ENCODE measurements at places on chromosomes 16 and 17.

- DNase-seq: no peak
These were observed 432.2 kb upstream of the KIF2B start for GRCh38 chr17:53390575-53390974.

- peak; percentile 83 for DNase-seq
These were observed 1.8 kb downstream of the GJD3 start for GRCh38 chr17:40362696-40363110.

- DNase-seq: no peak
These were observed 544.5 kb upstream of the CDH11 start for GRCh38 chr16:65666132-65666941.

GRCh38 chr16:30793508-30794069 is 6.6 kb upstream of the ZNF629 start:
- DNase-seq: no peak

DNA sequence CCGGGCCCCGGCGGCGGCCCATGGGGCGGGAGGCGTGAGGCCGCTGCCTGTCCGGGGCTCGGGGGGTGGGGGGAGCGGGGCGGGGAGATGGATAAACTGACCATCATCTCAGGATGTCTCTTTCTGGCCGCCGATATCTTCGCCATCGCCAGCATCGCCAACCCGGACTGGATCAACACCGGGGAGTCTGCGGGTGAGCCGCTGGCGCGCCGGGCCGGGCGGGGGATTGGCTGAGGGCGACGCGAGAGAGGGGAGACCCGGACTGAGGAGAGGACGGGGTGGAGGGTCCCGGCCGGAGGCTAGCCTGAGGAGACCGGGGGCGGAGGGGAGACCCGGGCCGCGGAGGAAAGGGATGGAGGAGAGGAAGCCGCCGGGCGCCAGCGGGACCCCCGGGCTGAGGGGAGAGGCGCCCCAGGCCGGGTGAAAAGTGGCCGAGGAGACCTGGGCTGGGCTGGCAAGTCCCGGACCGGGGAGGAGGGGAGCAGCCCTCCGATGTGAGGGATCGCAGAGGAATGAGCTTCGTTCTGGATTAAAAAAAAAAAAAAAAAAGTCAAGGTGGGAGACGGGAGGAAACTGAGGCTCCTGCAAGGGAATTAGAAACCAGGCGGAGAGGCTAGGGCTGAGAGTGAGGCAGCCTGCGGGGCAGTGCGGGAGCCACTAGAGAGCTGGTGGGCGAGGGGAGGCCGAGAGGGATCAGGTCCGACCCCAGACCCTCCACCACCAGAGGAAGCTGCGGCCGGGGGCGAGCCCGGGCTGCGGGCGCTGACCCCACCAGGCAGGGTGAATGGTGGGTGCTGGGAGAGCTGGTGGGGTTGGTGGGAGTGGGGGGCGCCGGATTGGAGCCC is 526 bp downstream of the MOSMO start:
- DNase-seq: no peak

- DNase-seq: no peak
These were observed 123.9 kb downstream of the PRKCB start for GRCh38 chr16:23959752-23960072.

- DNase-seq: no peak
These were observed 11.9 kb downstream of the TMEM170A start for GRCh38 chr16:75452464-75453190.

DNA sequence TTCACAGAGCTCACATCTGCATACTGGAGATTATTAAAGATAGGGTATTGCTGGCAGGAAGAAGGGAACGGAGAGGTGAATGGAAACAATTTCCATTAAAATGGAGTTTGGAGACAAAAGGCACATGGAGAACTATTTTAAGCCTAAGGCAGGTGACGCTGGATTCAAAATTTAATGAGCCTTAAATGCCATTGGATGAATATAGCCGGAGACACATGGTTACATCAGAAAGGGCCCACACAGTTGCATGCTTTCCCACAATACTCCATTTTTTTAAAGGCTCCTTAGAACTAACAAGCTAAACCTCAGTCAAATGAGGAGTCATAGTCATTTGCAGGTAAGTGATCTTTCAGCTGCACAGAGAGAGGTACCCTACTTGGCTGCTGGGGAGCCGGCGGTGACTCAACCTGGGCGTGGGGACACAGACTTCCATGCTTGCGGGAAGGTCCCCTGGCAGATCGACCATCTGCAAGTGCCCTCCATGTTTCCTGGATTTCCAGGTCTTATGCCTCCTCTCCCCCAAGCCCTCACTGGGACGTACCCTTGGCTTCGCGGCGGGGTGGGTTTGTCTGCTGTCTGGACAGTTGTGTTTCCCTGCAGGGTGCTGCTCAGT is 259.2 kb downstream of the CBLN1 start:
- DNase-seq: no peak

- DNase-seq: no peak
These were observed 118.0 kb upstream of the CA10 start for GRCh38 chr17:52276381-52277008.

GRCh38 chr17:45092911-45093430 is 31.9 kb downstream of the NMT1 start:
- no peak for DNase-seq

- DNase-seq: no peak
These were observed 1.4 kb downstream of the CMTM2 start for GRCh38 chr16:66580605-66581209.

GRCh38 chr16:57019746-57020145 is 30.4 kb downstream of the NLRC5 start:
- DNase-seq: no peak

DNA sequence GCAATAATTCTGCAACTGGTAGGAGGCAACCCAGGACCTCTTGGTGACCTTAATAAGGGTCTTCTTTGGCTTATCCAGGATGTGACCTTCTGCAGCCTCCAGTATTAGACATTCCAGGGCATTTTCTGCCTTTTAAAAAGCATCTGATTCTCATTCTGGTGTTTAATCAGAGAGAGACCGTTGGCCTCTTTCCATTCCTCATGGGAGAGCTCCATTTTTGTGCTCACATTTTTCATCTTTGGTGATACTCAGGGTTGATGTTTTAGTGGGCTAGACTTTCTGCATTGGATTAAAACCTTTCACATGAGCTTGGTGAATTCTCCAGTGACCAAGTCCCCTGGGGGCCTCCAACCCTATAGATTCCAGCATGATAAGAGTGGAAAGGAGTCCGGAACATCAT is 150.2 kb upstream of the CACNG5 start:
- DNase-seq: no peak

DNA sequence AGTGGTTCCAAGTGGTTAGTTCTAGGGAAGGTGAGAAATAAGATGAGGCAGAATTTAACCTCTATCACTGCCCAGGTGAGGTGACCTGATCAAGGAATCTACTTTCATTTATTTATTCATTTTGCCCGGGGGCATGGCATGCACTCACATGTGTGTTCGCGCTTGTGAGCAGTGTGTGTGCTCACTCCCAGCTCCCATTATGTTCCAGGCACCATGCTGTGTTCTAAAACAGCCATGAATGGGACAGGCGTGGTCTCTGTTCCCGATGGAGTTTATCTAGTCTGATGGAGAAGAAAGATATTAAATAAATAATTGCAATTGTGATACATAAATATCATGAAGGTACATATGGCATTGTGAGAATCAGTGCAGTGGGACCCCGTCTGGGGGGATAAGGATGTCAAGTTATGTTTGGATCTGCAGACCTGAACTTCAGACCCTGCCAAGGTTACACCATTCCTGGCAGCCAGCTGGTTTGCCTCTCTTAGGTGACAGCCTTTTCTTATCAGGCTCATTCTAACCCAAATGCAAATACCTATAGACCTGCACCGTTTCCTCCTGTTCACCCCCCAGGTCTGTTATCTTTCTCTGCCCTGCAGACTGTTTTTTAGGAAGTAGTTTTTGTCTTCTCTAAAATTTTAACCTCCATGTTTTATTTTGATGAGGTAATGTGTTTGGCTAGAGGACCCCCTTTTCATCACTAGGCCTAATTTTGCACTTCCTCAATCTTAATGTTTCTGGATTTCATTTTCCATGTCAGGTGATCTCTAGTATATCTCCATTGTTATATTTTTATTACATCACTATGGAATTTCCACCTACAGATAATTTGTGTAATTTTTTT is 11.8 kb downstream of the CYB5B start:
- DNase-seq: no peak

GRCh38 chr17:42687707-42688320 is 5.5 kb downstream of the CNTNAP1 start:
- no peak for DNase-seq

DNA sequence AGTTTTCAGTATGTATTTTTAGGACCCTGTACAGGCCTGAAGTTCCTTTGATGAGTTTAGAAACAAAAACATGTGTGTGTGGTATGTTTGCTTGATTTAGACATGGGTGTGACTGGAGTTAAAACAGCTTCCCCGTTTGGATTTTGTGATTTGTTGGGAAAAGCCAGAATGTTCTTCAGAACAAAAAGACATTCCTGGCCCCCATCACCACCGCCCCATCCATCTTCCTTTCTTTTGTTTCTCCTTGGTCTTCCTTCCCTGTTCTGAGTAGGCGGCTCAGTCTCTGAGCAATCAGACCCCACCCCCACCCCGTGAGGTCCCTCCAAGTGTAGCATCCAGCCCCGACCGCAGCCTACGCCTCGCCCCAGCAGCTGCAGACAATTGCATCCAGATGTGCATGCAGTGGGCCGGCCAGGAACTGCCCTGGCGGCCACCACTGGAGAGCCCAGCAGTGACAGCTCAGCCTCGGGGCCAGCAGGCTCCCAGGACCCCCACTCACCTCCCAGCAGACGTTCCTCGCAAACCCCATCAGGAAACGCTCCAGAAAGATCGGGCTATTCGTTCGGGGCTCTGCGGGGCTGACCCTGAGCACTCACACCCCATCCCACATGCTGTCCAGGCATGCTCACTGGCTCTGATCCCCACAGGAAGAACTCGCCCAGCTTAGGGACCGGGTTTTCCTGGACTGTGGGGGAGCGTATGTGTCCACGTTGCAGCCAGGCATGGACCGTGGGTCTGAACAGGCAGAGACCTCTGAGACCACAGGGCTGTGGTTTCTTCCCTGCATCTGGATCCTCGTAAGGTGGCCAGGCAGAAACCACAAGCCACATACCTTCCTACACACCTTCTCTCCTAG is 99.8 kb upstream of the CDH5 start:
- DNase-seq: no peak

- no peak for DNase-seq
These were observed 2.8 kb upstream of the NUBP1 start for GRCh38 chr16:10740845-10741208.

DNA sequence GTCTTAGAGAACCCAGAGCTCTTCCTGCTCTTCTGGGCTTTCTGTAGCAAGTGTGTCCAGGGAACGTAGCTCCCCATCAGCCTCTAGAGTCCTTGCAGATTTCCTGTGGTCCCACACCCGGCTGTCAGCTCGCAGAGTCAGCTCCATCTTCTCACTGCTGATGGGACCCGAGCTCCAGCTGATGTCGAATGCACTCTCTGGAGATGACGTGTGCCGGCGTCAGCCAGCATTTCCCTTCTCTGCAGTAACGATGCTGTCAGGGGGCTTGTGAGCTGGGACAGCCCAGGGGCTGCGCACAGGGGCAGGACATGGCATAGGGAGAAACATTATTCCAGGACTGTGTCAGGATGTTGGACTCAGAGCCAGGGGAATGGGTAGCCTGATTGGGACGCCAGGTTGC is 87.8 kb downstream of the SNX29 start:
- DNase-seq: no peak

GRCh38 chr17:1914661-1915083 is 84.9 kb downstream of the RPA1 start:
- no peak for DNase-seq

DNA sequence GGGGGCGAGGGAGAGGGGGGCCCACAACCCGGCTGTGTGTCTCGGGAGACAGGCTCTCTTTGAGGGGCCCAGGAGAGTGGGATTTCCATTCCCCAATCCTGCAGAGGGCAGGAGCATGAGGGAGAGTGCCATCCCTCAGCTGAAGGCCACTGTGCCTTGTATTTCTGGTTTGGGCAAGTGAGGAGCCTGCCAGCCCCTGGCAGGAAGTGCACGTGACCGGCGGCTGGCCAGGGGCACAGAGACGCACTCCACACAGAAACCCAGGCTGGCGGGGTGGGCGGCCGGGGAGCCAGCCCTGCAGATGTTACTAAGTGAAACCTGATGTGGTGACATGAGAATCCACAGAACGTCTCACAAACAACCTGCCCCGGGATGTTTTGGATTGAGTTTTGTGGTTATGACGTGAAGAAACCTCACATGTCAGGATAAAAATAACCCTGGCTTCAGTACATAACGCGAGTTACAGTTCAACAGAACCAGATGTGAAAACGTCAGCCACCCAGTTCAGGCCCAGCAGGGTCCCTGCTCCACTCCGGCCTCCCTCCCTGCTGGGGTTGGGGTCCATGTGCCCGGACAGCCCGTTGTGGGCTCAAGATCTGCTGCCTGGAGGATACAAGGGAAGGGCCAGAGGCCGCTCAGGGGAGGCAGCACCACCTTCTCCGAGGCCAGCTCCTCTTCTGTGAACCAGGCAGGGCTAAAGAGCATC is 51.7 kb upstream of the MTSS2 start:
- peak; percentile 54 for DNase-seq

DNA sequence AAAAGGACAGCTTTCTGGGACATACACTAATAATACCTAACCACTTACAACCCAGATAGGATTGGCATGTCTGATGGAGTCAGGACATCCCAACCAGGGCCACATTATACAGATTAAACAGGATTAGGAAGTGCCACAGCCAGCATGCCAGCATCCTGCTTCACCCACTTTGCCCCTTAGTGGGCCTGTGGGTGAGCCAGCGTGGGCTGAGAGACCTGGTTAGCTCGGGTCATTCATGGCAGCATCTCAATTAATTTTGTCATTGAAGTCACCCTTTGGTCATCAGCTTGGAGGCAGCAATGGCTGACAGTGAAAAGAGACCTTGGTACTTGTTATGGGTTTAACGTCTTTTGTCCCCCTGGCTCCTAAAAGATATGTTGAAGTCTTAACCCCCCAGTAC is 29.9 kb upstream of the SLC6A2 start:
- no peak for DNase-seq

- DNase-seq: no peak
These were observed 10.1 kb upstream of the ARHGAP23 start for GRCh38 chr17:38418062-38418692.

- DNase-seq: no peak
These were observed 479.1 kb downstream of the HAPSTR1 start for GRCh38 chr16:9570521-9570920.
